Activated T-cell treated with anti-CD3 and anti-CD28 coated beads, Interleukin-2, amount 50 U/mL, for 4 hours (primary cell): ENCODE measurements at places on chromosomes 5 and 9.

DNA sequence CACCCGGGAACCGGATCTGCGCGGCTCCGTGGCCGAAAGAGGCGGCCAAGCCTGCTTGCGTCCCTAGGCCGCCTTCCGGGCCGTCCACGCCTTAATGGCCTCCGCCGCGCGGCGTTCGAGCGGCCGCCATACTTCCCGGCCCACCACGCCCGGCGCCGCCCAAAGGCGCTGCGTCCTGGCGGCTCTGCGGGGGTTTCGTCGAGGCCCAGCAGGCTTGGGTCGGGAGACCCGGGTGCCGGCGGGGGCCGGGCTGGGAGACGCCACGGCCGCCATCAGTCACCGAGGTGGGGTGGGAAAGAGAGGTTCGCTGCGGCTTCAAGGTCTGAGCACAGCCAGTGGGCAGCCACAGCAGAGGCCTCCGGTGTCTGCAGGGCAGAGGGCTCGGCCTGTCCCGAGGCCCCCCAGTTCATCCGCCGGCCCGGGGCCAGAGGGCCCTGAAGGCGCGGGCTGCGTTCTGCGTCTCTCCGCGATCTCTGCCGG, 545.8 kb upstream of the CDH10 start:
- DNase-seq, result no peak

- no peak for DNase-seq
These were observed 57.9 kb downstream of the PTCD2 start for GRCh38 chr5:72377910-72378638.

DNA sequence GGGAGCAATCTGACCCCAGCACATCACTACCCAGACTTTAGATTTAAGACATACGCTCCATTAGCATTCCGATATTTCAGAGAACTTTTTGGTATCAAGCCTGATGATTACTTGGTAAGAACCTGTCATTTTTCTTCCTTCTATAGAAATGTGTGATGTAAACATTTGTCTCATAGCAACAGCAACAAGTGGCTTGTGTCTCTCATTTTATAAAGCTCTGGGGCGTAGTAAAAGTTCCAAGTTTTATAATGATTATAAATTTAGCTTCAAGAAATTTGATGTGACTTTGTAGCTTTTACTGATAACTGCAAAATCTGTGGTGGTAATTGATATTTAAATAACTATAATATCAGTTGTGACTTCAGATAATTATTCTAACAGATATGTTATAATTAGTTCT, 137.2 kb downstream of the PRKACG start:
- no peak for DNase-seq

DNA sequence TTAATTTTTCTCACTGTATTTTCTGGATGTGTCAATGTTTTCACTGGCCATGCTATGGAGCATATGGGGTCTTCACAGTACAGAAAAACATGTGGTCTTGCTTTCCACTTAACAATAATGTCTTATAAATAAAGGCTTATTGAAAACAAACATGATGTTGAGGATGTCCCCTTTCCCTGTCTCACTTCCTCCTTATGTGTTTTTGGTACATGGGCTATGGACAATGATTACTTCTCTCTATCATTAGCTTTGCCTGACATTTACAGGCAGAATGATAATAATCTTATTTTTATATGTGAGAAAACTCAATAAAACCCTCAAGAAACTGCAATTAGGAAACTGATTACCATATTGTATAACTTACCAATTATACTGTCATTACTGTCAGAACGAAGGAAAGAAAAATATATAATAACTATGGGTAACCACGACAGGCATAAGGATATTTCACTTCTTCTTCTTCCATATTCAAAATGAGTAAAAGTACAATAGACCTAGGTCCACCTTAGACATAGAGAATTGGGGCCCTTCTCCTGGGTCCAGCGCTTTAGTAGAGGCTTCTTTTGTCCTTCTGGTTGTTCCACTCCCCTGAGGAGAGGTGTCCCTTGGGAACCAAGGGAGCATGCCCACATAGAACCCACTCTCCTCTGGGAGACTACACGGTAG, 375.0 kb downstream of the MAN2A1 start:
- DNase-seq, result no peak

GRCh38 chr5:38678076-38678475, 121.6 kb upstream of the LIFR start:
- no peak for DNase-seq
